ENCODE measurements at places on chromosomes 1 and 21. TPM values are rescaled to one million over a fixed set of nuclear protein-coding genes. Genes with fewer than 3 reads are reported as not detected.

CELA2A gene
- not detected for total RNA-seq

- no peak overlapping the region for H3K4me3 ChIP-seq
- H3K4me1 ChIP-seq: no peaks in the 10 kb centered on the region
- no peaks in the 10 kb centered on the region for H3K36me3 ChIP-seq
- H3K27ac ChIP-seq: no peak overlapping the region
Observed at GRCh38 chr1:22364764-22365163, 86.9 kb upstream of the ZBTB40 start.

GRCh38 chr1:228350179-228350742 is 56.4 kb downstream of the TRIM11 start:
- no peak overlapping the region for H3K27ac ChIP-seq
- DNase-seq: no peak
- H3K36me3 ChIP-seq: no peaks in the 10 kb centered on the region
- H3K27me3 ChIP-seq: no peaks in the 10 kb centered on the region
- H3K4me3 ChIP-seq: no peak overlapping the region

MAP3K21 gene
- 6.3 TPM for total RNA-seq

DNA sequence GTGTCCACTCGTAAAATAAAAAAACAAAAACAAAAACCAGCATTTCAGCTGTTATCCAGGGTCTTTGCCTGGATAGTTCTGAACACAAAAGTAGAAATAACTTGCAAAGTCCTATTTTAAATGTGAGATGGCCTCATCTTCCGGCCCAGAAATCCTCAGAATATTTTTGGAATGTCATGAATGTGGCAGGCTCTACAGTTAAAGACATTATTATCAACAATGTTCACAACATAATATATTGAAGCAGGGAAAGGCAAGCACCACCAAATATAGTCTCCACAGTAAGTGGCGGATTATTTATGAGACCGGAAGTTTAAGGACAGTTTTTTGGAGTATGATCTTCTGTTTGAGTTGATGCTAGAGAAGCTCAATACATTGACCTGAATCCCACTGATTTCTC is 1.2 kb upstream of the C1orf198 start:
- H3K27ac ChIP-seq: no peak overlapping the region
- no peaks in the 10 kb centered on the region for H3K36me3 ChIP-seq
- DNase-seq: no peak
- no peaks in the 10 kb centered on the region for H3K27me3 ChIP-seq
- H3K4me1 ChIP-seq: peaks cover 37% of the 10 kb centered on the region

DNA sequence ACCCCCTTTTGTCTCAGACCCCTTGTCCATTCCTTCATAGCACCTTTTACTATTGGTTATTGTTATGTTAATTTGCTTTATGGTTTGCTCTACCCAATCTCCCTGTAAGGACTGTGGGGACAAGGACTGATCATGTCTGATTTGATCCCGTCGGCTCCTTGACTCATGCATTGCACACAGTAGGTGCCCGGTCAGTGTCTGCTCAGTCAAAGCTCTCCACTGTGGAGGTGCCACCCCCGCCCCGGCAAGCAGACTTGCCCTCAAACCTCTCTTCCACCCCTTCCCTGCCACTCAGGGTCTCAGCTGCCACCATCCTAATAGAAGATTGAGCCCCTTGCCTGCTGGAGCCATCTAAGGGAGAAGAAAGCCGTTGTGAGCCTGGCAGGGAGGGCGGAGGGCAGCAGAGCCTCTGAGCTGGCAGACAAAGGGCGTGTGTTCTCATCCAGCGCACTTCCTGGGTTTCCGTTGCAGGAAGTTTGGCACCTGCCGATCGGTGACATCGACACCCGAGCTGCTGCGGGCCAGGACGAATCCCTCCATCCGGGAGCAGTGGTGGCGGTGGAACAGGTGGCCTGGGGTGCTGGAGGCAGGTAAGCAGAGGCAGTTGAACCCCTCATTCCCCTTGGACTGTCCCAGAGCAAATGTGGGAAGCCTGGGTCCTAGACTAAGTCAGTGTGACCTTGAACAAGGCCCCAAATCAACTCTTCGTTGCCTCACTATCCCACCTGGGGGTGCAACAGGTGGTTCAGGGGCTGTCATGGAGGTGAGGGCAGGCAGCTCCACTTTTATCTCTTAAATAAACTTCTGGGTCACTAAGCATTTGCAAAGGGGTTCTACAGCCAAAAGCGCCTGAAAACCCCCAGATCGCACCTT is 2.2 kb upstream of the FBLIM1 start:
- no peak for DNase-seq
- peaks cover 7% of the 10 kb centered on the region for H3K27me3 ChIP-seq
- peak overlapping the region; percentile 41 for H3K27ac ChIP-seq
- no peaks in the 10 kb centered on the region for H3K36me3 ChIP-seq

All from suprapubic skin (tissue), 4 donors.